ENCODE measurements at places on chromosomes 6 and 20.

DNA sequence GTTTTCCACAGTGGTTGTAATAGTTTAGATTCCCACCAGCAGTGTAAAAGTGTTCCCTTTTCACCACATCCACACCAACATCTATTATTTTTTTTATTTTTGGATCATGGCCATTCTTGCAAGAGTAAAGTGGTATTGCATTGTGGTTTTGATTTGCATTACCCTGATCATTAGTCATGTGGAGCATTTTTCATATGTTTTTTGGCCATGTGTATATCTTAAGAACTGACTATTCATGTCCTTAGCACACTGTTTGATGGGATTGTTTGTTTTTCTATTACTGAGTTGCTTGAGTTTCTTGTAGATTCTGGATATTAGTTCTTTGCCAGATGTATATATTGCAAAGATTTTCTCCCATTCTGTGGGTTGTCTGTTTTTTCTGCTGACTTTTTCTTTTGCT is 820.1 kb downstream of the TENT5A start:
- no peak for DNase-seq

DNA sequence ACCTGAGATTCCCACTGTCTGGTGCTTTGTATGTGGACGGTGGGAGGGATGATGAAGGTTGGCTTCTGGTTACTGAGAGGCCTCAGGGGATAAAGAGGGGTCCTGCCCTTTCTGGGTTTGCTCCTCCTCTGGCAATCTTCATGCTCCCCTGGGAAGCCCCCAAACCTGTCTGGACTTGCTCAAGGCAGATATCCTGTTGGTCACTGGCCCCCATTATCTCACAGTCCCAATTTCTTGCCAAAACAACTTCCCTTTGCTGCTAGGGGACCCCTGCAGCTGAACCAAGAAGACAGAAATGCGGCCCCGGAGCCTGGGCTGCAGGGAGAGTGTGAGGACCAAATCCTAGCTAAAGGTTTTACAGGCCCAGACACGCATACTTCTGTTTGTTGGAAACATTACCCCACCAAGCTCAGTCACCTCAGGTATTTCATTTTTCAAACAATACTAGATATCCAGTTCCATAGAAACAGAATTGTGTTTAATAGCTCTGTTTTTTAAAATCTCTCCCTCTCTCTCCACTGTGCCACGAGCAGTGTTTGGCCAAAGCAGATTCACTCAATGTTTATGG is 63.4 kb upstream of the MRPS10 start:
- no peak for DNase-seq

- DNase-seq: no peak
These were observed 274.1 kb downstream of the CLIC5 start for GRCh38 chr6:45741437-45742171.

DNA sequence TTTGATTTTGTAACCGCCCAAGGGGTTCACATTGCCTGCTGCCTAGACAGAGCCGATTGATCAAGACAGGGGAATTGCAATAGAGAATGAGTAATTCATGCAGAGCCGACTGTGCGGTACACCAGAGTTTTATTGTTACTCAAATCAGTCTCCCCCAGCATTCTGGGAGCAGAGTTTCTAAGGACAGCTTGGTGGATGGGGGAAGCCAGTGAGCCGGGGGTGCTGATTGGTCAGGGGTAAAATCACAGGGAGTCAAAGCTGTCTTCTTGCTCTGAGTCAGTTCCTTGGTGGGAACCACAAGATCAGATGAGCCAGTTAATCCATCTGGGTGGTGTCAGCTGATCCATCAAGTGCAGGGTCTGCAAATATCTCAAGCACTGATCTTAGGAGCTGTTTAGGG is 60.0 kb upstream of the EZR start:
- no peak for DNase-seq

All from HEK293T (cell line).